Cerebellar nuclear complex (tissue), 1 donor: ENCODE measurements at places on chromosomes 4 and X.

- no peak for DNase-seq
These were observed 51.7 kb downstream of the UBE2NL start for GRCh38 chrX:143935601-143936000.

GRCh38 chrX:147917700-147918695 is 6.3 kb downstream of the FMR1 start:
- DNase-seq, result no peak

DNA sequence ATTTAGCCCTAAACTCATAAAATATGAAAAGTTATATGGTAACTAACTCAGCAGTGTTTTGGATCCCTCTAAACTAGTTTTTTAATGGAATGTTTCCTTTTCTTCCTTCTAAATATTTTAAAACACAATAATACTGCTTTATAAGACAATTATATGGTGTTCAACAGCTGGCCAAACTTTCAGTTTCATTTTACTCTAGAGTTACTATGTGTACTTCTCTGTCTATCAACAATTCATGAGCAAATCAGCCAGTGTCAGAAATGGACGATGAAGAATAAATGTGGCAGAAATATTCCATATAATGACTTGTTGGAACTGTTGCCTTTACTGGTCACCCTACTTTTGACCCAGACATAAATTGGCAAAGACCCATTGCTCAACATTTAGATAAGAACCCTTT is 64.8 kb upstream of the CXXC4 start:
- DNase-seq, result no peak

GRCh38 chr4:173288698-173289352 is 45.3 kb downstream of the HMGB2 start:
- no peak for DNase-seq

DNA sequence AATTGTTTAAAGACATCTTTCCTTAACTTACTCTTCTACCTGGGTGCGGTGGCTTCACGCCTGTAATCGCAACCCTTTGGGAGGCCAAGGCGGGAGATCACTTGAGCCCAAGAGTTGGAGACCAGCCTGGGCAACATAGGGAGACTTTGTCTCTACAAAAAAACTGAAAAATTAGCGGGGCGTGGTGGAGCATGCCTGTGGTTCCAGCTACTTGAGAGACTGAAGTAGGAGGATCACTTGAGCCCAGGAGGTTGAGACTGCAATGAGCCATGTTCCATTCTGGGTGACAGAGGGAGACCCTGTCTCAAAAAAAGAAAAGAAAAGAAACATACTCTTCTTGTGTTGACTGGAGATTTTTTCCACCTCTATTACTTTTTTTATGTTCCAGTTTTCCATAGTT is 181.9 kb downstream of the RAPGEF2 start:
- no peak for DNase-seq

- no peak for DNase-seq
These were observed 161.2 kb upstream of the AMOT start for GRCh38 chrX:113001836-113002235.

DNA sequence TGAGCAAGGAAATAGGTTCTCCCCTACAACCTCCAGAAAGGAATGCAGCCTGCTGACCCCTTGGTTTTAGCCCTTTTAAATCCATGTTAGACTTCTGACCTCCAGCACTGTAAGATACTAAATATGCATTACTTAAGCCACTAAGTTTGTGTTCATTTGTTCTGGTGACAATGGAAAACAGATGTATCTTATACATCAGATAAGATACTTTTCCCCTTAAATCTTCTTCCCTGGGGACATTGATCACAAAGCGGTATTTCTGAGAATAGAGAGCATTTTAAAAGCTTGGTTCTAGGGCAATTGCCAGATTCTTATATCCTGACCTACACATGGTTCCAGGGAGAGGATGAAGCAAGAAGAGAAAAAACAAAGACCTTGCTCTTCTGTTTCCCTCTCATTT is 6.5 kb upstream of the TMEM184C start:
- no peak for DNase-seq

- no peak for DNase-seq
These were observed 113.5 kb upstream of the HSD17B10 start for GRCh38 chrX:53547668-53548067.

DNA sequence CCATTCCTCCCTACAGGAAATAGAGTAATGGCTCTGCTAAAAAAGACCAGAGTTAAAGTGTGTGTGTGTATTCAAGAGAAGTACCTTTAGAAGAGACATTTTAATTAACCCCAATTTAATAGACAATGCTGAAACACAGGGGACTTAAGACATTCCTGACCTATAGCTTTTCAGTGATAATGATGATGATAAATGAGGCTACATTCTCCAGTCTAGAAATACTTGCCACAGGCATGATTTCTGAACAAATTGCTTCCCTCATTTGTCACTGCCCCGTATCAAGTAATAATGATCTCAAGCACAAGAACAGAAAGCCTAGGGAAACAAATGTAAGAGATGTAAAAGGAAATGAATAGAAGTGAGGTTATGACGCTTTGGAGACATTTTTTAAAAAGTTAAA is 117.1 kb downstream of the UNC5C start:
- no peak for DNase-seq

DNA sequence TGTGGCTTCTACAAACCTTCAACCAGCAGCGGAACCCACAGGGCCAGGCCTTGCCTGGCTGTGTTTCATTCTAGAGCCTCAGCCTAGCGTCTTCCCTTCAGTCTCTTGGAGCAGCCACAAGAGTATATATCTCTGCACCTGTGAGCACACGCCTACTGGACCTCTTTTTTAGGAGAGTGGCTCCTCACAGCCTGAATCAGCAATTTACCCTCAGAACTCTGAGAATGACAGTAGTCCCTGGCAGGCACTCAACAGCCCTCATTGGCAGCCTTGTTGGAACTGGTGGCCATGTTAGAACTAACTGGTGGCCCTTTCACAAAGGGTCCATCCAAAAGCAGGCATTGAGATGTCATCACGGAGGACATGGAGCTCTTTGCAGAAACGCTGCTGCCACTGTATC is 138.9 kb downstream of the BCOR start:
- DNase-seq, result no peak

DNA sequence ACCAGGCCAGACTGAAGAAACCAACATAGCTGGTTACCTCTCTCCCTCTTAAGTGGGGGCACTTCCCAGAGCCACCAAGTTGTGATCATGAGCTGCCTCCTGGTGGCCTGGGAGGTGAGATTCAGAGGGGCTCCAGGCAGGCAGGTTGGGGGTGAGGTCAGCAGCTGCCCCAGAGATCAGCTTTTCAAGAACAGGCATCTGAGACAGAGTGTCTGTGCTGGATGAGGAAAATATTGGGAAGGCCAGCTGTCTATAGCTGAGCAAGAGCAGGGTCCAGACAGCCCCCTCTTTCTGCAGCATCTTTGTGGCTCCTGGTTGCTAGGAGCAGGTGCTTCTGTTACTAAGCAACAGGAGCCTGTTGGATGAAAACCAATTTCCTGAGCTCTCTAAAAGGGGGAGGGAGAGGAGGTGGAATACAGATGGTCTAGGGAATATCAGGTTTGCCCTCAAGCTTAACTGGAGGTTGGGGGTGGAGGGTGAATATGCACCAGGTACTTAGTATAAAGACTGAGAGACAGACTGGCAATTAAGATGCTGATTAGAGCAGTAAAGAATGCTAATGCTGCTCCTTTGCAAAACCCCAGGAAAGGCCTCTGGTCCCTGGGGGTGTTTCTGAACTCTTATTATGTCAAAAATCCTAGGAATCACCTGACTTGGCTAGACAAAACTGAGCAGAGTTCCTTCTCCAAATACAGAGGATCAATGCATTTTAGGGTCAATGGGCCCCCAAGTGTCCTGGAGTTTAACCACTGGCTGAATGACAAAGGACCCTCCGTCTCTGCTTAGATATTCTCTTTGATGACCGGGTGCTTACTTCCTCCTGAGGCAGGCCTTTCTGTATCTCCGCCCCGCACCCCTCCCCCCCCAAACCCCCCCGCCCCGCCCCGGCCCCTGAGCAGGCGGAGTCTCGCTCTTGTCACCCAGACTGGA is 21.4 kb downstream of the ZCCHC13 start:
- DNase-seq, result no peak

- DNase-seq, result no peak
These were observed 31.3 kb downstream of the IL13RA2 start for GRCh38 chrX:114985967-114986592.

DNA sequence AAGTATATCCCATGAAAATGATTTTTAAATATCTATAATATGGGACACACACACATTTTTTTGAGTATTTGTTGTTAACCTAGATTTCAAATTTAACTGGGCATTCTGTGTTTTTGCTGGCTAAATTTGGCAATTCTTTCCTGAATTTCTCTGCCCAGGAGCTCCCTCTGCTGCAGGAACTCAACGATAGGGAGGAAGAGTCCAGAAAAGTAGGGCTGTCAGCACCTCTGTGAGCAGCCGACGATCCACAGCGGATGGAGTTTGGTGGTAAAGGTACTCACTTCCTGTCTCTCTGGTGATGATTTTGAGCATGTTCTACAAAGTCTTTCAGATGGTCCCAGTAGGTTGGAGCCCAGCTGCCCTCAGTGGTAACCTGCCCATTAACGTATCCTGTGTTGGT is 23.1 kb upstream of the TMEM184C start:
- no peak for DNase-seq

DNA sequence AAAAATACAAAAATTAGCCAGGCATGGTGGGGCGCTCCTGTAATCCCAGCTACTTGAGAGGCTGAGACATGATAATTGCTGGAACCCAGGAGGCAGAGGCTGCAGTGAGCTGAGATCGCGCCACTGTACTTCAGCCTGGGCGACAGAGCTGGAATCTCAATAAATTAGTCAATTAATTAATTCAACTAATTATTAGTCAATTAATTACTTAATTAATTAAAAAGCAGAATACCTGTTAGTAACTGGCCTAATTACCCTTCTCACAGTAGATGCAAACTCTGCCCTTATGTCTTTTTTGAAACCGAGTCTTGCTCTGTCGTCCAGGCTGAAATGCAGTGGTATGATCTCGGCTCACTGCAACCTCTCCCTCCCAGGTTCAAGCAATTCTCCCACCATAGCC is 261.2 kb downstream of the ASMT start:
- no peak for DNase-seq

DNA sequence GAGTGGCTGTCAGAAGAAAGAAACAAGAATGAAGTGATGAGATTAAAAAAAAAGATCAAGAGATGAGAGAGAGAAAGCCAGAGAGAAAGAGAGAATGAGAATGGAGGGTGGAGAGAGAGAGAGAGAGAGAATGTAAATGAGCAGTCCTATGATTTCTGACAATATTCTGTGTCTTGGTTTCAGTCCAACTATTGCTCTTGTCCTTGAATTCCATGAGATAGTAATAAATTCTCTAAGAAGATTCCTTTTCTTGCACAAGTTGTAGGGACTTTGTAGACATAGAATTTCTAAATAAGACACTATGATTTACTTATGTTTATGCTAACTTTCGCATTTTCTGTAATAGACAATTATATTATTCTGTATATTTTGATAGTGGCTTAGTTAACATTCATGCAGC is 149.6 kb upstream of the CTSO start:
- no peak for DNase-seq

DNA sequence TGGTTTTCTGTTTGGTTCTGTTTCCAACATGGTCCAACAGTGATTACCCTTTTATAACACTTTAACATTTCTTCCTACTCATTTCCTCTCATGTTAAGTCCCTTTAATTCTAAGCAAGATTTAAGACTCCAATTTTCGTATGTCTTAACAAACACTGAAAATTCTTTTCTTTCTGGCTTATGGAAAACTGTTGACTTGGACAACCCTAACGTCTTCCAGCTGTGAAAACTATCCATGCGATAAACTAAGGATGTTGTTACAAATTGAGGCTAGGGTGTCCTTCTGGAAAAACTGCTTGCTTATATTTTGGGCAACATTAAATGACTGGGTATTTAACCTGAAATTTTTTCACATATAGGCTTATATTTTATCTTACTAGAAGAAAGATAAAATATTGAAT is 33.9 kb upstream of the RTL3 start:
- DNase-seq, result no peak

GRCh38 chr4:145734576-145735346 is 54.8 kb downstream of the C4orf51 start:
- DNase-seq, result no peak

- DNase-seq, result no peak
These were observed 40.6 kb upstream of the ANTXR2 start for GRCh38 chr4:80113615-80114014.

DNA sequence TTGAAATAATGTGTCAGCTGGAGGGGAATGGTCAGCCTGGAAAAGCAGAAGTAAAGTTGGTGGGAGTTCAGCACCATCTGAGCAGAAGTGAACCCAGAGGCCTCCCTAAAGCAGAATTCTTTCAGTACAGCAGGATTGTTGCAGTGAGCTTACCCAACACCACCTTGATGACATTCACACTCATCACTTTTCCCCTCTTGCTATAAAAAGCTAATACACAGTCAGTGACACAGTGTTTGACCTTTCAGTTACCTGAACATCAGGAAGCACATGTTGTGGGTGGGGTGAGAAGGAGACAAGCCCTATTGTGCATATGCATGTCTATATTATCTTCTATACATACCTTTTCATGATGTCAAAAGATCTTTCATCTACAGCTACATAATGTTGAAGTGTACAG is 624.7 kb upstream of the ZFP42 start:
- no peak for DNase-seq

- DNase-seq, result no peak
These were observed 174.0 kb upstream of the MXRA5 start for GRCh38 chrX:3520458-3520857.

DNA sequence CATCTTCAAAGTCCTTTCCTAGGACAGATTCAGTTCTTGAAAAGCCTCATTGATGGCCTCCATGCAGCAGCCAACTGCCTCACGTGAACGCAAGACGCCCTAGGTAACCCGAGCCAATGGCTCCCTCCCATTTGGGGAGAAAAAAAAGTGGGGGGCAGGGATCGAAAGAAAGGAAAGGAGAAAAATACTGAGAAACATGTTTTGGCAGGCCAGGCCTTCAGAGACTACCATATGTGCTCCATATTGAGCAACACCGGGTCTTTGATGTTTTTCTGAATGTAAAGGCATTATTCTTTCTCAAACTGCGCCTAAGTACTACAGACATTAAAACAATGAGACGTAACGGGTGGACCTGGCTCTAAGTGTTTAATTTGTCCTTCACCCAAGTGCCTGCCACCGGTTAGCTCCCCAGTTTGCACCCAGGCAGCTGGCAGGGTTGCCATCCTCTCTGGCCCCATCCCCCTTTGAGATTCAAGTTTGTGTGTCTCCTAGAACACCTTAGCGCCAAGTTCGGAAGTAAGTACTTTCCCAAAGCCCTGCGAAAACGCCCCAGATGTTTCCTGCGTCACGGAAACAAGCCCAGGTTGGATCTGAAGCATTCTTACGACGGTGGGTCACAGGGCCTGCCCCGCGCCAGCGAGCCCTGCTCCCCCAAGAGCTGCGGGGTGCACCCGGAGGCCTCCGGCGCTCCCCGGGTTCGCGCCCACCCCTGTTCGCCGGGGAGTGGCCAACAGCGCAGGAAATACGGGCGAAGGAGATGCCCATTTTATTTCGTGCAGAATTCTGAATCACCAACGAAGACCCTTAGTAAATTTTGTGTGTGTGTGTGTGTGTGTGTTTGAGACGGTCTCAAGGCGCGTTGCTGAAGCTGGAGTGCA is 30.1 kb downstream of the HAND2 start:
- no peak for DNase-seq

- no peak for DNase-seq
These were observed 47.5 kb upstream of the GALNT7 start for GRCh38 chr4:173121076-173121561.

GRCh38 chr4:124288706-124289486 is 423.6 kb downstream of the ANKRD50 start:
- DNase-seq, result no peak
